Activated CD8-positive, alpha-beta T cell treated with anti-CD3 and anti-CD28 coated beads for 36 hours (primary cell): ENCODE measurements at places on chromosomes 5 and 9. TPM values are rescaled to one million over a fixed set of nuclear protein-coding genes. Genes with fewer than 3 reads are reported as not detected.
A peak's percentile ranks its signal among the peaks of the same experiment; 100 is the strongest.

DNA sequence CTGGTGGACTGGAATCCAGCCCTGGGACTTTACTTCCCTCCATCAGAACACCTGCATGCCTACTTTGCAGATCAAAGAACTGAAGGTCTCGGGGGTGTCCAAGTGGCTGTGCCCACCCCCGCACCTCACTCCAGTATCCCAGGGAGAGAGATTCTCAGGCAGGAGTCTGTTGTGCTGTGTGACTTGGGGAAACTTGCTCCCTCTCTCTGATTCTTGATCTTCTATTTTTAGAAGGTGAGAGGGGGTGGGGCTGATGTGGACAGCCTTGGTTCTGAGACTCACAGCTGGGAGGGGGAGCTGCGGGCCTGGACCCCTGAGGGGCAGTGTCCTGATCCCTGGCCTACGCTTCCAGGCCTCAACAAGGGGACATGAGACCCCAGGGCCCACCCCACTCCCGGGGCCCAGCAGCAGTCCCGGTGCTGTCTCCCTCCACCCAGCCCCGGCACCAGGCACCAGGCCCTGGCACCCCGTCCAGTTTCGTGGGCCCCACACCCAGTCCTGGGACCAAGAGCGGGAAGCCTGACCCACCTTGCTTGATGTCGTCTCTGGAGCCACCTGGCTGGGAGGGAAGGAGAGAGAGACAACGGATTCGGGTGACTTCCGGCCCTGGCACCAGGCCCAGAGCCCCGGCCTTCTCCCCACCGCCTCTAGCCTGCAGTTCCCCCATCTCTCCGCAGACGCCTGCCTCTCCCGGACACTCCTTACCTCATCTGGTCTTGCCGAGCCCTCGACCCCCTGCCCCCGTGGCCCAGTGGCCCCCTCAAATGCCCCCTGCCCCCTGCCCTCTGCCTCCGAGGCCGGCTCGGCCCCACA lies 74.0 kb upstream of the SPTLC1 start:
- H3K4me1 ChIP-seq = no peaks in the 10 kb centered on the region
- H3K27ac ChIP-seq = no peak overlapping the region
- no peaks in the 10 kb centered on the region for H3K36me3 ChIP-seq

DNA sequence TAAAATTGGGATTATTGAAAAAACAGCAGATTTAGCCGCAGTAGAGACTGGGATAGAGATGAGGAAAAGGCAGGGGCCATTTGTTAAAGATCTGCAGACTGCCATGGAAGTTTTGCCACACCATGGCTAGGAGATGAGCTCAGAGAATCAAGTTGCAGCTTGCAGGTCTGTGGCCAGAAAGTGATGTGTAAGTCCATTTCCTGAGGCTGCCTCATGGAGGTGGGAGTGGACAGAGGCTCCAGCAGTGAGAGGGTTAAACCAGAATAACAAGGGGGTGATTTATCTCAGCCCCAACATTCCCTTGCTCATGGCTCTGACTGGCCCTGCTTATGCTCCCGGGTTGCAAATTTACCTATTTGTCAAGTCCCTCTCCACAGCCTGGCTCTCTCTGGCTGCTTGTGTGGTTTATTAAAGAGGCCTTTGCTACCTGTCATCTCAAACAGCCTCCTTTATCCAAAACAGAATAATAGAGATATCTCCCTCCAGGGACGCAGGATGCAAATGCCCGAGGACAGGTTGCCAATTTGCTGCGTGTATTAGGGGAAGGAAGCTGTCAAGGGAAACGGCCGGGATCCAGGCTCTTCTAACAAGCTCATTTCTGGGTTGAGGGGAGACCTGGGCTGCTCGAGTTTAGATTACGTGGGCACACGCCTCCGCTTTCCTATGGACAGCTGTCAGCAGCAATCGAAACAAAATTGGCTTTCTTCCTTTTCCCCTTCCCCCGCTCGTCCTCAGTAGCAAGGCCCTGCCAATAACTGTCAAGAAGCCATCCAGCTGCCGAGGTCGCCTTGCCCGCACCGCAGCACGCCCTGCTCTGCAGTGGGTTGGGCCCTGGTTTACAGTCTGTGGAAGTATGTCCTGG lies 72.8 kb upstream of the PITX1 start:
- H3K27ac ChIP-seq = no peak overlapping the region
- no peaks in the 10 kb centered on the region for H3K36me3 ChIP-seq
- no peaks in the 10 kb centered on the region for H3K27me3 ChIP-seq
- no peak overlapping the region for H3K4me3 ChIP-seq
- no peaks in the 10 kb centered on the region for H3K4me1 ChIP-seq
- no peak for DNase-seq

CRB2 gene
- total RNA-seq = 0.09 TPM

LEAP2 gene
- total RNA-seq = 3.5 TPM

GRCh38 chr5:18487928-18488480 lies 853.7 kb downstream of the TAF11L14 start:
- no peak overlapping the region for H3K27ac ChIP-seq
- no peaks in the 10 kb centered on the region for H3K4me1 ChIP-seq
- DNase-seq = no peak
- H3K27me3 ChIP-seq = no peaks in the 10 kb centered on the region
- H3K36me3 ChIP-seq = no peaks in the 10 kb centered on the region

- no peak overlapping the region for H3K4me3 ChIP-seq
- H3K4me1 ChIP-seq = peaks cover 2% of the 10 kb centered on the region
These were observed 175.6 kb downstream of the HSD17B3 start for GRCh38 chr9:96126321-96126881.

DNA sequence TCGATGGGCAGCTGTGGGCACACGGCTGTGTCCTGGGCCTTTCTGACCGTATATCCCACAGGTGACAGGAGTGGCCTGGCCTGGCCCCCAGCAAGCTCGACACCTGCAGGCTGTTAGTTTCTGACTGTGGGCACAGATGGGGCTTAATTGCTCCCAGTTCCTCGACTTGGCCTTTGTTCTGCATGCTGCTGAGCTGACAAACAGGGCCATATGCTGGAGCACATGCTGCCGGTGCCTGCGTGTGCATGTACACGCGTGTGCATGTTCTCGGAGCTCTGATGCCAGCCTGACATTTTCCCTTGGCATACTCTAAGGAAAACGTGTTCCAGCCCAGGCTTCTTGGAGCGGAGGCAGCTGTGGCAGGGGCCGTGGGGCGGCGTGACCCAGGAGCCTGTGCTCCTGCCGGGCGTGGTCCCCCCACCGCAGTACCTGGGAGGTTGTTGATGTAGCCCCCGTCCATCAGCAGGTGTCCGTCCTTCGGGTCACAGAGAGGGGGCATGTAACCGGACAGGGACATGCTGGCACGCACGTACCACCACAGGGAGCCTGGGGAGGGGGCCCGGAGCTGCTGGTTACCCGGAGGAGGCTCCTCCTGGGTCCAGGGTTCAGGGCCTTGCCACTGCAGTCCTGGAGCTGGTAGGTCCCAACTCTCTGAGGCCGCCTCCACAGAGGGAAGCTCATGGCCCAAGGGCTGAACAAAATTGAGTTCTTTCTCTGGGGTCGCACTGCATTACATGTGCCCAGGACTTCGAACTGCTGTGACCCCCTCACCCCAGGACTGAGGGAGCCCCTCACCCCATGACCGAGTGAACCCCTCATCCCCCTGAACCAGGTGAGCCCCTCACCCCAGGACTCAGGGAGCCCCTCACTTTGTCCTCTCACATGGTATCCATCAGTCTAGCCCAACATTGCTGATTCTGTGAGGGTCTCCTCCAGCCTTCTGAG lies 4.1 kb upstream of the NSMF start:
- peak overlapping the region; percentile 83 for H3K4me3 ChIP-seq
- H3K27ac ChIP-seq = peak overlapping the region; percentile 46
- H3K27me3 ChIP-seq = peaks cover 3% of the 10 kb centered on the region
- H3K36me3 ChIP-seq = no peaks in the 10 kb centered on the region

ACTL7B gene
- total RNA-seq = not detected

SLC45A2 gene
- not detected for total RNA-seq

C5orf24 gene
- 24.4 TPM for total RNA-seq

LCN12 gene
- total RNA-seq = 2.1 TPM

WDR38 gene
- not detected for total RNA-seq

DNA sequence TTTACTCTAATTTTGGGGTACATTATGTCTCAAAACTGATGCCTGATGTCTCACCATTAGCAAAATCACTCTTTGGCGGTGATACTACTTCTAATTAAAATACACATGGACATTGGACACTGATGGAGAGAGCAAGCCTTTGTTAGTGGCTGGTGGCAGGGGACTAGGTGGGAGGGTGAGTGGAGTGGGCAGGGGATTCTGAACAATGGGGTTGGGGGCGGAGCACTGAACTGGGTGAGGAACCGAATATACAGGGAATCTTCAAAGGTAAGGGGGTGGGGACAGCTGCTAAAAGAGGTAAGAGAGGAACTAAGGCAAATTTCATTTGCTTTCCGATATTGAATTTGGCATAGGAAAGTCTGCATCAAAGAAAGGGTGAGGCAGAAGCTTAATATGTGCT lies 88.8 kb downstream of the CARTPT start:
- H3K4me3 ChIP-seq = no peak overlapping the region
- no peak for DNase-seq
- H3K27ac ChIP-seq = no peak overlapping the region
- no peaks in the 10 kb centered on the region for H3K36me3 ChIP-seq
- H3K4me1 ChIP-seq = peaks cover 6% of the 10 kb centered on the region

OGN gene
- not detected for total RNA-seq

GRCh38 chr5:144950996-144951395 lies 780.3 kb downstream of the KCTD16 start:
- no peaks in the 10 kb centered on the region for H3K36me3 ChIP-seq
- H3K4me1 ChIP-seq = no peaks in the 10 kb centered on the region
- no peak overlapping the region for H3K4me3 ChIP-seq
- H3K27ac ChIP-seq = no peak overlapping the region
- no peak for DNase-seq

DNA sequence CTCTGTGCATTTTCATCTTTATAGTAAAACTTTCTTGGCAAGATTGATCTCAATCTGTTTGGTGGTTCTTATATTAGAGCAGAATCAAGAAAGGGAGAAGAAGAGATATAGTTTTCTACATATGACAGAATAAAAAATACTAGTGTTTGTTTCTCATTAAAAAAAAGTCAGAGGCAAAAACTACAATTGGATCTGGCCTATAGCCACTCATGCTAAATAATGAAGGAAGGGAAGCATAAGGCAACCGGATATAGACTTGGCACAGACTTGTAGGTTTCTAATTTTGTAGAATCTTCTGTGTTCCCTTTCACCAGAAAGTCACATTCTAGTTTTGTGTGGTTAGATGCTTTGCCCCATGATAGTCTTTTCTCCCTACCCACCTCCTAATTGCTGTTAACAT lies 306.2 kb downstream of the PIK3R1 start:
- no peak overlapping the region for H3K27ac ChIP-seq
- H3K4me3 ChIP-seq = no peak overlapping the region
- H3K36me3 ChIP-seq = no peaks in the 10 kb centered on the region

DNA sequence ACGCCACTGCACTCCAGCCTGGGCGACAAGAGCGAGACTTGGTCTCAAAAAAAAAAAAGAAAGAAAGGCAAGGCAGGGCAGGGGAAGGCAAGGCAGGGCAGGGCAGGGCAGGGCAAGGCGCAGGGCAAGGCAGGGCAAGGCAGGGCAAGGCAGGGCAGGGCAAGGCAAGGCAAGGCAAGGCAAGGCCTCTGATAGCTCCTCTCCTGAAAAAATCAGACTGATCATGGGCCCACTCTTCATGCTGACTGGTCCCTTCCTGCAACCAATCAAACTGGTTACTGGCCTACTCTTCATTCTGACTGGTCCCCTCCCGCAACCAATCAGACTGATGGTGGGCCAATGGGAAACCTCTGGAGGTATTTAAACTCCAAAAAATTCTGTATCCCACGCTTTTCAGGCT lies 3.4 kb upstream of the ZBTB5 start:
- DNase-seq = no peak
- H3K36me3 ChIP-seq = peaks cover 4% of the 10 kb centered on the region
- no peak overlapping the region for H3K27ac ChIP-seq
- peaks cover 18% of the 10 kb centered on the region for H3K4me1 ChIP-seq

SPATA31D4 gene
- not detected for total RNA-seq

DNA sequence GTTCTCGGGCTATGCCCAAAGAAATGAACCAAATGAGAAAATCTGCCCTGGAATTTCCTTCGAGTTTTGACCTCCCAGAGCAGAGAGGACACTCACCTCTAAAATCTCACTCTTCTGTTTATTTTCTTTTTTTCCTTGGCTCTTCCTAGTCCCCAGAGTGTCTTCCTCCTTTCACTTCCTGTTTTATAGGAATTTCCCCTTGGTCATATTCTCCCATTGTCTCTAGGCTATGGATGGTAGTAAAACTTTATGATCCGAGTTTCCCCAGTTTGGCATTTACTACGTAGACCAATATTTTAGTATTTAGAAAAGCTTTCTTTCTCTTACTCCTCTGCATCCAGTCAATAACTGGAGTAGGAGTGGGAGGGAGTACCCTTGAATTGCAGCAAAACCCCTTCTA lies 354.5 kb upstream of the ZNF608 start:
- no peak overlapping the region for H3K4me3 ChIP-seq
- H3K36me3 ChIP-seq = no peaks in the 10 kb centered on the region
- H3K27ac ChIP-seq = no peak overlapping the region
- H3K4me1 ChIP-seq = no peaks in the 10 kb centered on the region

DNA sequence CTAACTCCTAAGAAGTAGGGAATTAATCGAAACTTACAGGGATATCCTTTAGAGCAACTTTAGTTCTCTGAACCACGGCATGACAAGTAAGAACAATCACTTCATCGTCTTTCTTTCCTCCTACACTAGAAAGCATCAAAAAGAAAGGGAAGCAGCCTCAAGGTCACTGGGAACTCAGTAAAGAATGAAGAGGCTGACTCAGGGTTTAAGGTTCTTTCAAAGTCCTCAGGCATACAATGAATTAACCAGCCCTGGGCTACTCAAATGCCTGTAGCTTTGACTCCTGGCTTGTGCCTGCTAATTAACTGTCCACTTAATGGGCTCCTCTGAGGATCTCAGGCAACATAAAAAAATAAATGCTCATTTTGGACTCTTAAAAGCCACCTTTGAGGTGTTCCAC lies 102.0 kb downstream of the TRIM32 start:
- H3K27ac ChIP-seq = no peak overlapping the region
- no peak for DNase-seq
- H3K4me3 ChIP-seq = no peak overlapping the region
- peaks cover 7% of the 10 kb centered on the region for H3K27me3 ChIP-seq

DDX4 gene
- not detected for total RNA-seq

DNA sequence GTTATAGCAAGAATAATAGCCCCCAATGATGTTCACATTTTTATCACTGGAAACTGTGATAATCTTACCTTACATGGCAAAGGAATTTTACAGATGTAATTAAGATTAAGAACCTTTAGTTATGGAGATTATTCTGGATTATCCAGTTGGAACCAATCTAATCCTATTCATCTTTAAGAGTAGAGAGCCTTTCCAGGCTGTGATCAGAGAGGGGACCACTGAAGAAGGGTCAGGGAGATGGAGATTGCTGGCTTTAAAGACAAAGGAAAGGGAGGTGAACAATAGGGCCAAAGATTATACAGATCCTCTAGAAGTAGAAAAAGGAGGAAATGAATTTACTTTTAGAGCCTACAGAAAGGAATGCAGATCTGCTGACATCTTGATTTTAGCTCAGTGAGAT lies 253.5 kb upstream of the GRIN3A start:
- H3K27ac ChIP-seq = no peak overlapping the region
- H3K4me3 ChIP-seq = no peak overlapping the region
- H3K36me3 ChIP-seq = no peaks in the 10 kb centered on the region
- no peaks in the 10 kb centered on the region for H3K4me1 ChIP-seq
- no peak for DNase-seq

GRCh38 chr5:89706731-89707130 lies 702.8 kb downstream of the CETN3 start:
- no peak overlapping the region for H3K27ac ChIP-seq
- no peaks in the 10 kb centered on the region for H3K27me3 ChIP-seq
- H3K4me1 ChIP-seq = no peaks in the 10 kb centered on the region
- DNase-seq = no peak
- no peak overlapping the region for H3K4me3 ChIP-seq
- no peaks in the 10 kb centered on the region for H3K36me3 ChIP-seq

ENTREP1 gene
- not detected for total RNA-seq

FCN2 gene
- not detected for total RNA-seq
